Small intestine (tissue), 16 donors: ENCODE measurements at places on chromosomes 13 and 19. TPM values are rescaled to one million over a fixed set of nuclear protein-coding genes. Genes with fewer than 3 reads are reported as not detected.

Gene AMER2
- 0.03 TPM for polyA plus RNA-seq

Gene SIGLEC12
- polyA plus RNA-seq = 5.7 TPM

Gene GAPDHS
- not detected for polyA plus RNA-seq

Gene IGFL1
- polyA plus RNA-seq = not detected

Gene ZNF541
- 0.30 TPM for polyA plus RNA-seq

Gene PHLDB3
- polyA plus RNA-seq = 6.2 TPM

Gene CDKN2D
- polyA plus RNA-seq = 19.0 TPM

Gene GPR12
- 0.03 TPM for polyA plus RNA-seq

Gene TEKTIP1
- not detected for polyA plus RNA-seq

Gene RDH8
- polyA plus RNA-seq = not detected

Gene TMEM86B
- polyA plus RNA-seq = 22.8 TPM

Gene UBE2L5
- polyA plus RNA-seq = not detected

Gene KLK14
- not detected for polyA plus RNA-seq

Gene CYSLTR2
- polyA plus RNA-seq = not detected

Gene SLITRK5
- polyA plus RNA-seq = 0.04 TPM

Gene ATP12A
- polyA plus RNA-seq = 0.01 TPM

Gene IGFL3
- polyA plus RNA-seq = not detected

Gene FBXO17
- 2.7 TPM for polyA plus RNA-seq

Gene PSG5
- polyA plus RNA-seq = not detected

Gene MAP4K1
- 10.8 TPM for polyA plus RNA-seq

Gene ZNF528
- polyA plus RNA-seq = 5.1 TPM
